Spinal cord (tissue), 10 donors: ENCODE measurements at places on chromosomes 4 and X.
A peak's percentile ranks its signal among the peaks of the same experiment; 100 is the strongest.

DNA sequence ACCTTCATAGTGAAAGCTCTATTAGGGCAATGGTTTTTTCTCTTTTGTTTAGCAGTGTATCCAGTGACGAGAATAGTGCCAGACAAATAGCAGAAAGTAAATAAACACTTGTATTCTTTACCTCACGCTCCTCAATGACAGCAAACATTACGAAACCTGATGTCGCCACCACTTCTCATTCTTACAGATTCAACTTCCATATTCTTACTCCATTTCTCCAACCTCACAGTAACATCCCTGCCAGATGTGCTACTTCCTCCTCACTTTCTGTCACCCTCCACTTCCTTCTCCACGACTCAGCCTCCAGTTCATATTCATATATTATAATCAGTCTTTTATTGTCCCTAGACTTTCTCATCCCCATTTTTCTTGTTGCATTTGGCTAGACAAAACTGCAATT, 1956.2 kb upstream of the AGA start:
- no peak for DNase-seq

- DNase-seq, result no peak
These were observed 18.3 kb downstream of the QDPR start for GRCh38 chr4:17493619-17494018.

GRCh38 chr4:110309675-110310074, 111.3 kb upstream of the ELOVL6 start:
- DNase-seq, result no peak

DNA sequence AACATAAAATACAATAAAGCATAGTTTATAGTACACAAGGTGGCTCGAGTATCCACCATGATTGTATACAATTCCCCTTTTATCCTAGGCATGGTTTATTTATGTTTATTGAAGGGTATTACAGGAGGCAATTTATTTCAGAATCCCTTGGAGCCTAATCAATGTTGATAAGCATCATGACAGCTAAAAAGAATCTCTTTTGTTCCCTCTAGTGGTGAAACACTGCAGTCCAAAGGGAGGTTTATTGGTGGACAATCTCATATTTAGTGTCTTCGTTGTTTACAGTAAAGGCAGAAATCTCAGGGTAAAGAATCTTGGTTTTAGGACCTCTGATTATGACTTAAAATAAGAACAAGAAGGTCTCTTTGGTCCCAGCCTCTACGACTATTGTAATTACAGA, 1712.5 kb downstream of the C4orf33 start:
- no peak for DNase-seq

GRCh38 chr4:168630445-168631187, 133.8 kb downstream of the PALLD start:
- no peak for DNase-seq

- DNase-seq, result peak; percentile 76
These were observed at the start of gene CC2D2A for GRCh38 chr4:15469402-15470127. Gene CC2D2A, plus strand, starts transcription at chr4:15469882. Its CDS starts 6,051 bp downstream, at chr4:15475933.

DNA sequence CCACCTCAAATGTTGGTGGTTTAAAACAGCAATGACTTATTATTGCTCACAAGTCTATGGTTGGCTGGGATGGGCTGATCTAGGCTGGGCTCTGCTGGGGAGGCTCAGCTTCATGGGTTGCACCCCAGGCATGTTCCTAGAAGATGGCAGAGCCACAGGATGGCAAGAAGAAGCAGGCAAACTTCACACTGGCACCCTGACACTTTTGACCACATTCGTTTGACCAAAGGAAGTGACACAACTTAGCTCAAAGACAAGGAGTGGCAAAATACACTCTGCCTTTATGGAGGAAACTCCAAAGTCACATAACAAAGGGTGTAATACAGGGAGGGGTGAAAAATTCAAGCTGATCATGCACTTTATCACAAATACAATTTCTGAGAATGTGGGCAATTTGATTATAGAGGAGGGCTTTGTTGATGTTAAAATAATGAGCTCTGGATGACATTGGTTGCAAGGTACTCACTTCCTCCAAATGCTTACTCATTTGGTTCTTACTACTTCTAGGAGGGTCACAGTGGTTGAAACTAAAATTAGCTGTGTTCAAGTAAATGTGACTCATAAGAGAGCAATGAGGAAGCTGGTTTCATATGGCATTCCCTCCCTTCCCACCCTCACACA, 249.2 kb upstream of the RPS6KA3 start:
- no peak for DNase-seq

- DNase-seq, result no peak
These were observed 660.6 kb upstream of the NR3C2 start for GRCh38 chr4:149102765-149103164.

DNA sequence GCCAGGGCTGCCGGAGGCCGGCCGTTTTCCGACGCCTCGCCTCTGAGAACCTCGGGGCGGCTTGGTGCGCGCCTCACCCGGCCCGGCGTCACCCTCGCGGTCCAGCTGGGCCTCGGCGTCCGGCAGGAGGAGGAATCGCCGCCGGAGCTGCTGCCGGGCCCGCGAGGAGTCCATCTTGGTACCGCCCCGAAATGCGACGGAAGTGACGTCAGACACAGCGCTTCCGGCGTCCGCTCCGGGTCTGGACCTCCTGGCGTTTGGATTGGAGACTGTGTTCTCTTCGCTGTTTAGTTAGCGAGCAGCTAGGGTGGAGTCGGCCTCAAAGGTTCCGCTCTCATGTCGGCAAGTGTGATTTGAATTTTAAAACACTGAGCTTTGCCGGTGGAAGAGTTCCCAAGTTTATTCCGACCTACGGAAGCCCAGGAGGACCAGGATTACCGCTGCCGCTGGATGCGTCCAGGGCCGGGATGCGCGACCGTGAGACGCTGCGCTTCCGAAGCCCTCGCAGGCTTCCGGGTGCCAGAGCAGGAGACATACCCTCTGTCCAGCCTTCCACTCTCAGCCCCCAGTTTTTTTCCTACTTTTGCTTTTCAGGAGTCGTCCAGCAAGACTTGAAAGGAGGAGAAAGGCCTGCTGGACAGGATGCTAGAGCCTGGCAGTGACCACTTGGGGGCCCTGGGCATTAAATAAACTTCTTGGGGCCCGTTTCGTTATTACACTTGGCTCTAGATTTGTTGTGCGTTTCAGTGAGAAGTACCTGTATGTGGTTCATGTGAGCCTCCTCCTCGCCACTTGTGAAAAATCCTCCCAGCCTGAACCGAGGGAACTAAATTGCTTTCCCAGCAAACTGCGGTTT, at the start of gene TMEM128:
TMEM128 (minus strand) TSS at position 195 of the 856 bp plus-strand sequence; CDS start at position 174, 21 bp downstream.
- peak; percentile 95 for DNase-seq

- DNase-seq, result no peak
These were observed 421.0 kb downstream of the MAPK10 start for GRCh38 chr4:85938902-85939301.

GRCh38 chr4:37002625-37003024, 241.9 kb upstream of the NWD2 start:
- no peak for DNase-seq

GRCh38 chr4:81565142-81565870, 93.6 kb upstream of the RASGEF1B start:
- peak; percentile 45 for DNase-seq

GRCh38 chr4:121192480-121192879, 28.4 kb upstream of the TNIP3 start:
- peak; percentile 91 for DNase-seq

GRCh38 chr4:161650812-161651211, 513.0 kb downstream of the FSTL5 start:
- no peak for DNase-seq

DNA sequence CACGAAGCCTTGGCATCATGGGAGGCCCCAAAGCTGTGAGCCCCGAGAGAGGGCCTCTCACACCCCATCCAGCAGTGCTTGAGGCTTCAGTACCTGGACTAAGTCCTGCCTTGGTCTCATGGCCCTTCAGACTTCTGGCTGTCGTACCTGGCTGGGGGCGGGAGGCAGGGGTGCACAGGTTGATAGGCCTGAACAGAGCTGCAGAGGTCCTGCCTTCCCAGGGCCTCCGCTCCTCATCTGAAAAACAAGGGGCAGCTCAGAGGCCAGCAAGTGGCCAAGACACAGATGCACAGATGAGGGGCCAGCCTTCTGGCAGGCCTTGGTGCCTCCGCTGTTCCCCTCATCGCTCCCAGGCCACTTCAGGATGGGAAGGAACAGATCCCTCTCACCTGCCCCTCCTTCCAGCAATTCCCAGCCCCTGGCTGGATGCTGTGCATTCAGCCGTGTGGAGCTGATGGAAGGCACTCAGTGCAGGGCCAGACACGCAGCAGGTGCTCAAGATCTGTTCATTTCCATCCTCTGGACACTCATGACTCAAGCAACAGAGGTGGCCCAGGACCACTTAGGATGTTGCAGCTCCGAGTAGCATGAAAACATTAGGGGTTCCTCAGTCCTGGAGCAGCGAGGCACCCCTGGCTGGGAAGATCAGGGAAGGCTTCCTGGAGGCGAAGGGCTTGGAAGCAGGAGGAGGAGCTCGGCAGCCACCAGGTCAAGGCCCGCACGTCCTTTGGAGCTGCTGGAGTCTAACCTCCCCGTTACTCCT, 1.4 kb downstream of the ZNF185 start:
- DNase-seq, result no peak

DNA sequence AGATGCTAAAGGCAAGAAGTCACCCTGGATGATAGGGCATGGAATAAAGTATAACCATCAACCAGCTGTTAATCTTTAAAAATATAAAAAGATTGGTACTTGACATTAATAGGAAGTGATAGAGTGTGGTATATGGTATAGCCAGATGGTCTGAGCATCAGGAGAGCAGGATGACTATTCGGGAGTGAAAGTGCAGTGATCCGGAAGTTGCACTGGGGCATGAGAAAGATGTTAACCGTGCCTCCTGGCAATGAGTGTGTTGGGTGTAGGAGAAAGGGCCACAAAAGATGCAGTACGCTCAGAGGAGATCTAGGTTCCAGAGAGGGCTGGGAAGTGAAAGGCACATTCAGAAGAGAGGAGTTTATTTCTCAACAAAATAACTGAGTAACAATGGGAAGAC, 65.0 kb downstream of the TSPAN7 start:
- DNase-seq, result no peak

GRCh38 chr4:151628001-151628608, 132.7 kb downstream of the GATB start:
- no peak for DNase-seq

GRCh38 chr4:188336891-188337290, 197.7 kb downstream of the TRIML1 start:
- no peak for DNase-seq

DNA sequence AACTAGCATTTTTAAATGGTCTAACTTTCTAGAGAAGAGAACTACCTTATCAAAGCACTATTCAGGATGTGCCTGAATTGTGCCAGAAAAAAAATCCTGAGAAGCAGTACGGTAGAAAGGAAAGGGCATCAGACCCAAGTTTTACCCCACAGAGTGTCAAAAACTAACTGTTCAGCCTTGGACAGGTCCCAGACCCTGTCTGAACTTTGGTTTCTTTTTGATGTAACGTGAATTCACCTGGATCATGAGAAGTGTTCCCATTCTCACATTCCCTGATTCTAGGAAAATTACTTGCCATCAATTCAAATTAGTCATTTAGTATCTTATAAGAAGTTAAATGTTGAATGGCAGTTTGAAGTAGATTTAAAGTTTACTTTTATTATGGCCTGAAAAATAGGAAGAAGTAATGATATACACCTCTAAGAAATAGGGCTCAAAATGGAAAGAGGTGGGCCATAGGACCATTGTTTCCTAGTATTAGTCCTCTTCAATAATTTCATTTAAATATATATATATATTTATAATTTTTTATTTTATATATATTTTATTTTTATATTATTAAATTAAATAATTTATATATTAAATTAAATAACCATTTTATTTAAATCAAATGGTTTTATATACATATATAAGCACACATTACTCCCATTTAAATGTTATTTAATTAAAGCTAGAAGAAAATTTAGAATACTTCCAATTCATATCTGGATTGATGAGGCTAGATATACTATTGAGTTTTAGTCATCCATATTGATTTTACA, 181.9 kb upstream of the PPARGC1A start:
- no peak for DNase-seq

- peak; percentile 5 for DNase-seq
These were observed 646.0 kb downstream of the RPA4 start for GRCh38 chrX:97529536-97530200.

DNA sequence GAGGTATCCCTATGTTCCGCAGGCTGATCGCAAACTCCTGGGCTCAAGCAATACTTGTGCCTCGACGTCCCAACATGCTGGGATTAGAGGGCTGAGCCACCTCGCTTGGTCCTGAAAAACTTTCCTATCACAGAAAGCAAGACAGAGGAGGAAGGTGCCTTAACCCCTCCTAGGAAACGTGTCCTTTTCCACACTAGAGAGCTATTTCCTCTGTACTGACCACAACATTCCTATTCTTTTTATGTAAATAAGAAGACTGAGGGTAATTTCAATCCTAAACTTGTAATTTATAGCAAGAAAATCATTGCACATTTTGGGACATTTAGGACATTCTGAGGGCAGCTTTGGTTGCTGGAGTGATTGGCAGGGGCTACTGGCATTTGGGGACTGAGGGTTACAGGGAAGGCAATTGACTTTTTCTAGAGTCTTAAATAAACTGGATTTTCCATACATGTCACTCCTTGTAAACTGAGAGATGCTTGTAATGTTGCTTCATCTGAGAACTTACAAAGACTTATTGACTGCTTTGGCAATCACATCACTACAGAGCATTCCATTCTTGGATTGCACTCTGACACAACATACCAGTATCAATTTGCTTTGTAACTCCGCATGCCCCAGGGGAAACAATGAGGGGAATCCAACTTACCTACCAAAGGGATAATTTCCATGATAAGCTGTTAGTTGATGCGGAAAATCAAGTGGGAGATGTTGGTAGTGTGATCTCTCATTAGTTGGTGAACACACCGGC, 15.6 kb downstream of the XAGE3 start:
- DNase-seq, result no peak

DNA sequence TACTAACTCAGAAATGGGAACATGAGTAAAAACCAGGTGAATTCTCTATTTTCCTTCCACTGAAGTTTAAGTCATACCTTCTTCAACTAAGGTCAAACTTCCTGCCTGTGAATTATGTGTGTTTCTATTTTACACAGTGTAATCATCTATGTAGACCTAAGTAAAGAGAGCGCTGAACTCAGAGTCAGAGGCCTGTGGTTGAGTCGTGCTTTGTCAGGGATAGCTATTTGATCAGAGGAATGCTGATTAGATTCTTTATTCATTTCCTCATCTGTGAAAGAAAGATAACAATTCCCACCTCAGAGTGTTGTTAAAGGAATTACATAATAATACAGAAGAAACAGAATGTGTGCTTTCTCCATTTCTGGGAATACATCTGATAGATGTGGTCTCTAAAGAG, 654.1 kb downstream of the STIM2 start:
- no peak for DNase-seq

DNA sequence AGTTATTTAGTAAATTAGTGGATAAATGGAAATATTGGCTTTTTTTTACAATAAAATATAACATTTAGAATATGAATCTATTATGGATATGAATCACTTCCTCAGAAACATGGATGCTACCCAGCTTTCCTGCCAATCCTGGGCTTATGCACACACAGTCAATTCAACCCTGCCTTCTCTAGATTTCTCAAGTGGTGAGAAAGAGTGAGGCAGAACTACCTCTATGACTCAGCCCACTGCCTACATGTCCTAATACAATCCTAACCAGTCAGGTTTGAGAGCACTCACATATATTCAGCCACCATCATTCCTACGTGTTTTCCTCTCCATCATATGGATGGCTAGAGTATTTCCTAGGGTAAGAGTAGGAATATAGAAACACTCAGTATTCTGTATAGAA, 91.1 kb upstream of the ANKRD50 start:
- no peak for DNase-seq
